T-cell (primary cell): ENCODE measurements at places on chromosomes 12 and 14. TPM values are rescaled to one million over a fixed set of nuclear protein-coding genes. Genes with fewer than 3 reads are reported as not detected.

The SLC5A8 gene
- total RNA-seq, result not detected

The P2RX4 gene
- 62.3 TPM for total RNA-seq

The STON2 gene
- total RNA-seq, result 0.22 TPM

GRCh38 chr12:98751580-98752115 lies 106.6 kb downstream of the APAF1 start:
- no peak overlapping the region for H3K4me3 ChIP-seq
- no peaks in the 10 kb centered on the region for H3K4me1 ChIP-seq
- peaks cover 1% of the 10 kb centered on the region for H3K27me3 ChIP-seq
- H3K36me3 ChIP-seq, result no peaks in the 10 kb centered on the region

DNA sequence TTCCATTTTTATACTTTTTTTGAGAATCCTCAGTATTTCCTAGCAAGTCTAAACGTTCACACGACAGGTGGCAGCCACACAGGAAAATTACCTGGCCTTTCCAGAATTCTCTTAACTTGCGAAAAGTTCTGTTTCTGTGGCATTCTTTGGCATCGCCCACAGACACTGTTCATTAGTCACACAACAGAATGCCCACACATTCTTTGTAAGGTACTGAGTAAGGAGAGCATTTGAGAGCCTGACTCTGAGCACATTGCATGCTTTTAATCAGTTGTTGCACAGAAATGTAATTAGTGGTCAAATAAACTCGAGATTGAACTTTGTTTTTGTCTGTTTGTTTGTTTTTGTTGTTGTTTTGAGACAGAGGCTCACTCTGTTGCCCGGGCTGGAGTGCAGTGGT lies 52.4 kb downstream of the LMNTD1 start:
- no peak overlapping the region for H3K27ac ChIP-seq
- H3K36me3 ChIP-seq, result no peaks in the 10 kb centered on the region
- H3K4me3 ChIP-seq, result no peak overlapping the region
- no peak for DNase-seq
- H3K4me1 ChIP-seq, result peaks cover 4% of the 10 kb centered on the region

DNA sequence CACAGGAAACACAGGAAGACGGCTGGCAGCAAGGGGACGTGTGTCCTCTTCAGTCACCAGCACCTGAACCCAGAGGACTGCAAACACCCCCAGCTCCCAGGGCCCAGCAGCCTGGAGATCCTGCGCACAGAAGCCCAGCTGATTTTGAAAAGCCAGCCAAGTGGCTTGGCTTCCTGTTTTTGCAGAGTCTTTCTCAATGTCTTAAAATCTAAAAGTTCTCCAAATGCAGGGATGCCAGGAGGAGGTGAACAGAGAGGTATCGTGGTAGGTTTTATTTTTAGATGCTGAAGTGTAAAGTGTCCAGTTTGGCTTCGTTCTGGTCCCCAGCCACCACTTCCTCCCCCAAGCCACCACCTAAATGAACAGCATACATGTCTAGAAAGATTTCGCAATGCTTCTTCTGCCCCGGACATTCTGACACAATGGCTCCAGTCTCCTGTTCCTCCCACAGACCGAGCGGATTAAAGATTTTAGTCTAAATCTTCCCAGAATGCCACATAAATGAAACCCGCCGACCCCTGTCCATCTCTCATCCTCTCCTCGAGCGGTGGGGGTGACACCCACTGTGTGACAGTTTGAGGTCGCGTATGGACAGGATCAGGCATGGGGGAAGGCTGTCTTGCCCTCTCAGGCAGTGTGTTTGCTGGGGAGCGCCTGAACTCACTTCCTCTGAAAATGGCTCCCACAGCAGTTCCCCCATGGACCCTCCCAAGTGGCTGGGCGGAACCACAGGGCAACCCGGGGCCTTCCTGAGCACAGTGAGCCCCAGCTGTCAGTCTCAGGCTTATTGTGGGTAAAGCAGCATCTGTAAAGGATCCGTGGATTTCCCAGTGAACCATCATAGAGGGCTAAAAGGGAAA lies 41.6 kb downstream of the ITPK1 start:
- H3K27ac ChIP-seq, result no peak overlapping the region
- DNase-seq, result peak; percentile 13
- no peaks in the 10 kb centered on the region for H3K36me3 ChIP-seq
- H3K27me3 ChIP-seq, result no peaks in the 10 kb centered on the region
- H3K4me3 ChIP-seq, result peak overlapping the region; percentile 19
- H3K4me1 ChIP-seq, result peaks cover 5% of the 10 kb centered on the region

DNA sequence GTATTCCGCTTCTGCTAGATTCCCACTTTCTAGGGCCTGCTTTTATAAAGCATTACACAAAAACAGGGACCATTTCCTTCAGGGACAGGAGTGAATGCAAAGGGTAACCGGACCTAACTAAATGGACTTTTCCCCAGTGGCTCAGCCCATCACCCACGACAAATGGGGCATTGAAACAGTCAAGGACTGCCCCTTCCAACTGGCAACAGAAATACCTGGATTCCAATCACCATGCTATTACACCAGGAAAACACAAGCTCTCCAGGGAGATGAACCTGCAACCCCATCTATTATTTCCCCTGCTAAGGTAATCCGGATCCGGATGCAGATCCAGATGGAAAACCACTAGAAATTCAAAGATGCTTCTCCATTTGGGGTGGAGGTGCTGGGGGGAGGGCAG lies 1.0 kb downstream of the MPHOSPH9 start:
- no peak overlapping the region for H3K27ac ChIP-seq
- H3K27me3 ChIP-seq, result no peaks in the 10 kb centered on the region
- no peak for DNase-seq
- peak overlapping the region; percentile 84 for H3K4me3 ChIP-seq
- H3K4me1 ChIP-seq, result peaks cover 55% of the 10 kb centered on the region
